ENCODE measurements at places on chromosomes 13 and 19.

DNA sequence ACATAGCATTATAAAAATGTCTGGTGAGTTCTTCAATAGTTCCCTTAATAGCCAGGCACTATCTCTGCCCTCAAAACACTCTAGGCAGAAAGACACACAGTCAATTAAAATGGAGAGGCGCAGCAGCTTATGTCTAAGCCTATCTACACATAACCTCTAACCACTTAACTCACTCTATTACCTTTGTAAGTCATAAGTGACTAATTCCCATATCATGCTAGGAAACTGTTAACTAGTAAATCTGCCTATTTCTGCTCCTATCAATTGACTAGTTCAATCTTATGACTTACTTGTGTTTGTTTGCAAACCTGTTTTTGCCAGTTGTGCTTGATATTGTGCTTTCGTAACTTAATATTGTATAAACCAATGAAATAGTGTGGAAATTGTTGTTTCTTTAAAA, 3.2 kb downstream of the CCDC122 start:
- DNase-seq = no peak

DNA sequence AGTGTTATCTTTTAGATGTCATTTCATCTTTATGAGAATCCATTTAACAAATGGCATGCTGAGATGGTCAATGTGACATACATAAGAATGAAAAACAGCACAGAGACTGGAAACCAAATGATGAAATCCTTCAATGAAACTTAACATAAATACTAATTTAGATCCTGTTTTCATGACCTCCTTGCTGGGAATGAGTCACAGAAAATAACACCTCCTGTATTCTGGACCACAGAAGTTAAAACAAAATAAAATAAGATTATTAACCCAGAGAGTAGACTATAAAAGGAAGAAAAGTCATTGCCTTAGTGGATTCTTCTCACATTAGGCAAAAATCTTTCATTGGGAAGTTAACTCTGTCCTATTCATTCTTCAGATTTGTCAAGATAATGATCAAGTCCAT, 1.6 kb downstream of the DIAPH3 start:
- DNase-seq = peak; percentile 67

DNA sequence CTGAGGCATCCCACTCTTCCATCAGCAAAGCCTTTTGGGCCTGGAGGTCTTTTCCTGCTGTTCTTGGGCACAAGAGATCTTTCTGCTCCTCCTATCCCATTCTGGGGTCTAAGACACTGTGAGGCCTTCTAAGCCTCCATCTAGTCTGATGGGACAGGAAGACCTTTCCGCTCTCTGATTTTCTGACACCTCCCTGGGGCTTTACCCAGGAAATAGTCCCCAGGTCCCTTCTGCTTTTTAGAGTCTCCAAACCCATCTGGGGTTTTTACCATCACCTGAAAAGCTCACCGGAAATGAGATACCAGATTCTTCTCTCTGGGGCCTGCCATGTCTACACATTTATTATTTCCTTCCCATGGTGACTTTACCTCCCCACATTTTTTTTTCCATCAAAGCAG, 21.1 kb downstream of the CLEC17A start:
- no peak for DNase-seq

DNA sequence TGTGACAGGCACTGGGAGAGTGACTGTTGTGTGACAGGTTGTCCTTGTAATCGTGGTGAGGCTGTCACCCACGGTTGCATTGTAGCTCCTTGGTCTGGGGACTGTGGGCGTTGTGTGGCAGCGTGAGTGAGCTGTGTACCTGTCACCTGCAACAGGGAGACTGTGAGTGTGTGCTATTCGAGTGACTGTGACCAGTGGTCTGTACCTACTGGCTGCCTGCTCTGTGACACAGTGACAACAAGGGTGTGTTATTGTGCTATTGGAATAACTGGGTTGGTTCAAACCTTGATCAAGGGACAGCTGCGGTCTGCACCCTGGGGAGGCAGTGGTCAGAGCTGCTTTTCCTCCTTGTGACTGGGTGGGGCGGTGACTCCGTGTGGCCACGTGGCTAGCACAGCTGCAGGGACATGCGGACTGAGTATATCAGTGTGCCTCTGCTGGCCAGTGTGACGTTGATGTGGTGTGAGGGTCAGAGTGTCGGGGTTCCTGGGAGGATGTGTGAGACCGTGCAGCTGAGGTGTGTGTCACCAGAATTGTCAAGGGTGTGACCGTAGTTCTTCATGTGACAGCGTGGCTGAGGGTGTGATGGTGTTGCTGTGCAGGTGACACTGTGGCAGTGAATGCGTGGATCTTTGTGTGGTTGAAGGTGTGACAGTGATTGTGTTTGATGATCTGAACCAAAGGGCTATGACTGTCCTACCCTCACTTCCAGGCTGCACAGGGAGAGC, 10.1 kb upstream of the NFIX start:
- no peak for DNase-seq

DNA sequence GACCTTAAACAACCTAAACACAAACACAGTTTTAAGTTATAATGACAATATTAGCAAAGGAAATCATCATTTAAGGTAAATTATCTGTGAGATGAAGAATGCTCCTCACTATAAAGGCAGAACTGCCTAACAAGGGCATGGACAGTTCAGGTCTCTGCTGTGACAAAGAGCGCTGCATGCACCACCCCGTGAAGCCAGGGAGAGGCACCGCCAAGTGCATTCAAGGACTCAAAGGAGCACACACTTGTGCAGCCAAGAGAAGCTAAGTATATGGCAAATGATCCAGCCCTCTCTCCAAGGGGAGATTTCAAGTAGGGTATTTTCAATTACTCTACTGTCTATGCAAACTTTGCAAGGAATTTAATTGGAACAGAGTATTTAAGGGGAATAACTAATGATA, 126.0 kb downstream of the RAP2A start:
- no peak for DNase-seq

DNA sequence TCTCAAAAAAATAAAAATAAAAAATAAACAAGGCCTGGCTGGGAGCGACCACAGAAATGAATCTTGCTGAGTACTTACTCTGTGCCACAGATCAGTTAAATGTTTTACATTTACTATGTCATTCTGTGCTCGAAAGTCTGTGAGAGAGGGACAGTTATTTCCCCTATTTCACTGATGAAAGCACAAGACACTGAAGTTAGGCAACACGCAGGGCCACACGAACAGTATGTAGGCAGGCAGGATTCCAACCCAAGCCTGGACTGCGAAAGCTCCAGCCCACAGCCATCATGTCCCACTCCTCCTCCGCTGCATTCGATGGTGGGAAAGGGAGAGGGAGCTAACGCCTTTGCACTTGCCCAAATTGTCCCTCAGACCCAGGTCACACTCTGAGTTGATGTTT, 34.2 kb downstream of the RUBCNL start:
- DNase-seq = no peak

- peak; percentile 77 for DNase-seq
Measured at GRCh38 chr13:27573265-27573664, 47.1 kb downstream of the LNX2 start.

All from iris pigment epithelial cell (primary cell).